ENCODE measurements at places on chromosomes 1 and 21.

DNA sequence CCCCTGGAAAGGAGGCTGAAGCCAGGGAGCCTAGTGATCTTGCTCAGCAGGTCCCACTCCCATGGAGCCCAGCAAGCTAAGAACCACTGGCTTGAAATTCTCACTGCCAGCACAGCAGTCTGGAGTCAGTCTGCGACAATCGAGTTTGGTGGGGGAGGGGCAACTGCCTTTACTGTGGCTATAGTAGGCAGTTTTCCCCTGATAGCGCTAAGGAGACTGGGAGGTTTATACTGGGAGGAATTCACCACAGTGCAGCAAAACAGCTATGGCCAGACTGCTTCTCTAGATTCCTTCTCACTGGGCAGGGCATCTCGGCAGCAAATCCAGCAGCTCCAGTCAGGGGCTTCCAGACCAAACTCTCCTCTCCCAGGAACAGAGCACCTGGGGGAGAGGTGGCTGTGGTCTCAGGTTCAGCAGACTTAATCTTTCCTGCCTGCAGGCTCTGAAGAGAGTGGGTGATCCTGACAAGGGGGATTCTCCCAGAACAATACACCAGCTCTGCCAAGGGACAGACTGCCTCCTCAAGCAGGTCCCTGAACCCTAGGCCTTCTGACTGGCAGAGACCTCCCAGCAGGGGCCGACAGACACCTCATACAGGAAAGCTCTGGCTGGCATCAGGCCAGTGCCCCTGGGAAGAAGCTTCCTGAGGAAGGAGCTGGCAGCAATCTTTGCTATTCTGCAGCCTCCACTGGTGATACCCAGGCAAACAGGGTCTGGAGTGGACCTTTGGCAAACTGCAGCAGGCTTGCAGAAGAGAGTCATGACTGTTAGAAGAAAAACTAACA is 548.5 kb upstream of the NEGR1 start:
- no peak for DNase-seq

GRCh38 chr1:4017636-4018365 is 117.7 kb upstream of the C1orf174 start:
- no peak for DNase-seq

DNA sequence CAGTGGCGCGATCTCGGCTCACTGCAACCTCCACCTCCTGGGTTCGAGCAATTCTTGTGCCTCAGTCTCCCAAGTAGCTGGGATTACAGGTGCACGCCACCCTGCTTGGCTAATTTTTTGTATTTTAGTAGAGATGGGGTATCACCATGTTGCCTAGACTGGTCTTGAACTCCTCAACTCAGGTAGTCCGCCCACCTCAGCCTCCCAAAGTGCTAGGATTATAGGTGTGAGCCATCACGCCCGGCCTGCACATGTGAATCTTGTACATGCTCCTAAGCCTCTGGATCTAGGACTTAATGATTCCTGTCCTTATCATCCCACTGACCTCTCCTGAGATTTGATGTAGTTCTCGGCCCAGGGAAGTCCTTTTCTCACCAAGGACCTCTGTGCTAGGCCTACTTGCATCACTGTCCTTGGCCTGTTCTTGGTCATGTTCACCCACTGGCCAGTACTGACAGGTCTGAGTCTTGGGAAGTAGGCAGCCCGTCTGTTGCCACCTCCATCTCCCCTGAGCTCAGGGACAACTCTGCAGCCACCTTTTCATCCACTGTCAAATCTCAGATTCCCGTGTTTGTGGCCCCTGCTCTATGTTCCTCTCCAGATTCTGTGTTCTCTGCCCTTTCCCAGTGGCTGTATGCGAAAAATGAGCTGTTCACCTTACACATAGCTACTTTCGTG is 9.4 kb downstream of the HYI start:
- no peak for DNase-seq

- no peak for DNase-seq
These were observed 884.8 kb upstream of the B3GALT2 start for GRCh38 chr1:194071205-194071604.

GRCh38 chr1:157035121-157035520 is 10.4 kb downstream of the ARHGEF11 start:
- no peak for DNase-seq

DNA sequence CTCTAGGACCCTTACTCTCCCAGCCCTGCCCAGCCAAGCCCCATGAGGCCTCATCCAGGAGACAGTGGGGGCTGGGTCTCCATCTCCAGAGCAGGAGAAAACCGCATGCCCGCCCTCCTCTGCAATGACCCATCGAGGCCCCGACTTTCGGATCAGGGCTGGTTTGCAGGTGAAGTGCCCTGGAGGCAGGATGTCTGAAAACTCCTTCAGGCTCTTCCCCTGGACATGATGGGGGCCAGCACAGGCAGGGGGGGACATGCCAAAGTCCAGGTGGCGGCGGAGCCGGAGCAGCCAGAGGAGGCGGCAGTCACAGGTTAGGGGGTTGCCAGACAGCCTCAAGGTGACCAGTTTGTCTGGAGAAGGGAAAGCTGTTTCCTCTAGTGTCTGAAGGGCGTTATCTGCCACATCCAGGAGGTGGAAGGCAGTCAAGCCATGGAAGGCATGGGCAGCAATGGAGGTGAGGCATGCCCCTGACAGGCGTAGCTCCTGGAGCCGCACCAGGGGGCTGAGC is 3.9 kb downstream of the LINGO4 start:
- no peak for DNase-seq
